ENCODE measurements at places on chromosomes 5 and 9.
A peak's percentile ranks its signal among the peaks of the same experiment; 100 is the strongest.

- DNase-seq, result no peak
Measured at GRCh38 chr5:149764086-149764485, 34.0 kb downstream of the PPARGC1B start.

DNA sequence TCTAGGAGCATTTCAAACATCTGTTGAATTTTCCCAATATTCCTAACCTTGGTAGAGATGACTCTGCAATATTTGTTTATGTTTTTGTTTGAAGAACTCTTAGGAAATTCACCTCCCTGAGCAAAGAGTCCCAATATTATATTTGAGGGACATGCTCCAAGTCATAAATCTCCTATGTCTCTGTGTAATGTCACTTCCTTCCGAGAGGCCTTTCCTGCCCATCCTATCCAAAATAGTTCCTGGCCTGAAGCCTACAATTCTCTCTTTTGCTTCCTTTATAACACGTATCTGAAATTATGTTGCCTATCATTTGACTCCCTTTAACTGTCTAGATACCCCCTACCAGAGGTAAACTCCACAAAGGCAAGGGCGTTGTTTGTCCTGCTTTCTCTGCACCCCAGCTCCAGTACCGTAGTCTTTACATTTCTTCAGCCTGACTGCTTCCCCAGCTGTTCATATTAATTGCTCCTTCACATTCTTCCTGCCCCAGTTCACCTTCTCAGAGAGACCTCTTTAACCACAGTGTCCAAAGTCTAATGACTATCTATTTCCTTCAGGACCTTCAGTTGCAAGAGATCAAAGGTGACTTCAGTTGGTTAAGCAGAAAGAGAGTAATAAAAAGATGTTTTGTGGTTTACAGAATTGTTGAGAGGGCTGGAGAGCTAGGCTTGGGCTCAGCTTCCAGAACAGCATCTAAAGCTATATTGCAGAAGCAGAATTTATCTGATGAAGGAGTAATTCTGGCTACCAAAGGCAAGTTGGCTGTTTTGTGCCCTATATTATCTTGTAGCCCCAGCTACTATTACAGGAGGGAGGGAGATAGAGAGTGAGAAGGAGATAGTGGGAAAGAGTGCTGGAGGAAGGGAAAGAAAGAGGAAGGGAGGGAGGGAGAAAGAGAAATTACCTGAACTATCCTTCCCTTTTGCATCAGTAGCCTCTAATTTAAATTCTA lies 109.3 kb upstream of the TMEM161B start:
- no peak for DNase-seq

DNA sequence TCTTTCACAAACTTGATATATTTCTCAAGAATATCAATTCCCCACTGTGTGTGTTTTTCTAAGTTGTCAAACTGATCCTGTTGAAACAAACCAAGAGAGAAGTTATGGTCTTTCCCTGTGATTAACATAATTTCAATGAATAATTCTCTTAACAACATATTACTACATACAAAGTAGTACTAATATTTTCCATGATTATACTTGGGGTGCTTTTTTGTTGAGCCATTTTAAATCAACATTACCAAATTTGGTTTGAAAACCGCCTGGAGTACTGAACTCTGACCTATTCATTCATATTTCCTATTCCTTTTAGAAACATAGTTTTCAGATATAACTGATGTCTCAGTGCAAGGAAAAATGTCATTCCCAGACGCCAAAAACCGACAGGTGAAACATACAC lies 48.1 kb downstream of the FNBP1 start:
- no peak for DNase-seq

- DNase-seq, result no peak
Measured at GRCh38 chr5:178327931-178328711, 95.5 kb upstream of the PHYKPL start.

DNA sequence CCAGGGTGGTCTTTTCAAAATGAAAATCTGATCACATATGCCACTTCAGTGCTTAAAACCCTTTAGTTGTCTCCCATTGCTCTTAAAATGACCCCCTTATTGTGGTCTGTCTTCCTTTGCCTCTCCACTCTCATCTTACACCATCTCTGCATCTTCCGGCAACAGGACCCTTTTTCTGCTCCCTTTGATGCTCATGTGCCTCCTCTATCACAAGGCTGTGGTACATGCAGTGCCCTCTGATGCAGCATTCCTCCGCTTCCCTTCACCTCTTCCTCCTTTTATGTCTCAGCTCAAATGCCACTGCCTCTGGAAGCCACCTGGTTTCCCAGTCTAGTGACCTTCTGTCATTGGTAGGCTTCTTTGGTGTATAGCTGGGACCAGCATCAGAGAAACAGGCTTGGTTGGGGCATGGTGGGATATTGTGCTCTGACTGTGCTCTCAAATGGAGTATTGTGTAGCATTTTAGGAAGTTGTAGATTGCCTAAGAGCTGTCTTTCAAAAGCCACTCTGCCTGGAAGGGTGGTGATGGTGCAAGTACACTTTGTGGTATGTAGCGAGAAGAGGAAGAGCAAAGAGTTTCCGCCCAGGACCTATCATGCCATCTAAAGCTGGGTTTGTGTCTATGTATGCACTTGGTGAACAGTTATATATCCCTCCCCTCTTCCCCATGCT lies 28.1 kb downstream of the ARHGAP26 start:
- peak; percentile 64 for DNase-seq

- peak; percentile 16 for DNase-seq
Measured at GRCh38 chr5:15933259-15934207, 246.1 kb downstream of the MARCHF11 start.

DNA sequence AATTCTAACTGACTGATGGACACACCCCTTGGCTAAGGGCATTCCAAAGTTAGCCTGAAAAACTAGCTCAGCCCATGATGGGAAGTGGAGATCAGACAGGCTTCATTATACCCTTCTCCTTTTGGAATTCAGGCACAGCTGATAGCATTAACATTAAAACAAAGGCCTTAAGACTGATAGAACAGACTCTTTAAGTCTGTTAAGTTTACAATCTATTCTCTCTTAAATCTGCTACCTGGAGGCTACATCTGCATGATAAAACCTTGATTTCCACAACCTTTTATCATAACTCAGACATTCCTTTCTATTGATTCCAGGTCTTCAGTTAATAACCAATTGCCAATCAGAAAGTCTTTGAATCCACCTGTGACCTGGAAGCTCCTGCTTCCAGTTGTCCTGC lies 281.4 kb downstream of the TUSC1 start:
- DNase-seq, result no peak

DNA sequence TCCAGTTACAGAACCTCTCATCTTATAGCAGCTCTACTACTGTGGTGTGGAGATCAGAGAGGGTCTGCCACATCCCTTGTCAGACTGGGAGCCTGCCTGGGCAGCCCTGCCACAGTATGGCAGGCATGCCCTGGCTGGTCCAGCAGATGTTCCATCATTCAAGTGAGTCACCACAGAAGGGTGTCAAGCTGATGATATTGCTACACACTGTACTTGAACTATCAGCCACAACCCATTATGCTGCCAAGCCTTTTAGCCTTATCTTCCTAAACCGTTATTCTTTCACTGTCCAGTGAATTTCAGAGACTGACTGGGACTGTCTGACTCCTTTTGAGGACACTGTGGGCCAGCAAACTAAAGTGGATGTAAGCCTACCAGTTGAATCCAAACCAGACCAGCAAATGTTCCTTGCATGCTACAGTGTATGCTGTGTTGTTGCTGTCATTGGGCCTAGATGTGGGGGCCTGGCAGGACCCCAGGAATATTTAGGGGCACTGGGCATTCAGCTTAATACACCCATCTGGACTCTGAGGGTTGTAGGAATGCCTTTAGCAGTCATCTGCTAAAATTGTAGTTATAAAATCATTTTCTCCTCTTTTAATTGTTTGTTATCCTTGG lies 202.6 kb downstream of the NR3C1 start:
- DNase-seq, result no peak

DNA sequence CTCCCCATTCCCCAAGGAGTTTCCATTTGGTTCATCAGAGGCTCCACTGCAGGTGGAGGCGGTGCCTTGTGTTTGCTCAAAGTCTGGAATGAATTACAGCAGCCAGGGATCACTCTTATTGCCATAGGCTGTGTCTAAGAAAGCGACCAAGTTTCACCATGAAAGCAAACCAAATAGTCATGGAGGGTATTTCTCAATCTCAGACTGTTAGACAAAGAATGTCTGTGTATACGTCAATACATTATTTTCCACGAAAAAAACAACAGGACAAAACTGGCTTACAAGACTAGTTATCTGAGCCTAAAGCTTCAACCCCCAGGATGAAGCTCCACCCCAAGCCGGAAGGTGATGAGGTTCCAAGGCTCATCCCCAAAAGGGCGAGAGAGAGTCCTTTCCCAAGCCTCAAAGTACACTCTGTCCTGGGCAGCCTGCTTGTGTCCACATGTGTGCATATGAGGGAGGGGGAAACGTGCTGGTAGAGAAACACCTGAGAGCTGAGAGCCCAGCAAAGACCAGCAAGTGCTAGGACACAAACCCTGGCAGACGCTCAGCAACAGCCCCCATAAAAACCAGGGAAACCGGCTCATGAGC lies 4.3 kb downstream of the B4GALT1 start:
- no peak for DNase-seq

DNA sequence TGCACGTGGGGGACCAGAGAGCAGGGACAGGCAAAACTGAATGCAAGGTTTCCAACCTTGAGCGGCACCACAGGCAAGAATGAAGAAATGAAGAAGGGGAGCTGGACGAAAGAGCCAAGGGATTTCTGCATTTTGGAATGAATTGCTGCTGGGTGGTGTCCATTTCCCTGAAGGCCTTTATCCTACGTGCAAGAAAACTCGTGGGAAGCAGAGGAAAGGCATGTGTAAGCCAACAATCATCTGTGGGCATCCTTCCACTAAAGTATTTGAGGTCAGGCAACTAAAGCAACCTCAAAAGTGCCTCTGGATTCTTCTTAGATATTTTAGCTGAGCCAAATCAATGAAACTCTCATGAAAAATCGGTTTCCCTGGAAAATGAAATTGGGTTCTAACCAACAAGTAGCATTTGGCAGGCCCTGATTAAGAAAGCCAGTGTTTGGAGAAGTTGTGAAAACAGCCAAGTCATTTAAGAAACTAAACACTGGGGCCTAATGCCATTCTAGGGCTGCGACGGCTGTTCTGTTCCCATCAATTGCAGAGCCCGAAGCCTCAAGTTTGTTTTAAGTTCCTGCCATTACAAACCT lies 4.7 kb upstream of the TGFBI start:
- DNase-seq, result peak; percentile 25

GRCh38 chr9:8614926-8615440 lies 815.4 kb upstream of the DMAC1 start:
- no peak for DNase-seq

DNA sequence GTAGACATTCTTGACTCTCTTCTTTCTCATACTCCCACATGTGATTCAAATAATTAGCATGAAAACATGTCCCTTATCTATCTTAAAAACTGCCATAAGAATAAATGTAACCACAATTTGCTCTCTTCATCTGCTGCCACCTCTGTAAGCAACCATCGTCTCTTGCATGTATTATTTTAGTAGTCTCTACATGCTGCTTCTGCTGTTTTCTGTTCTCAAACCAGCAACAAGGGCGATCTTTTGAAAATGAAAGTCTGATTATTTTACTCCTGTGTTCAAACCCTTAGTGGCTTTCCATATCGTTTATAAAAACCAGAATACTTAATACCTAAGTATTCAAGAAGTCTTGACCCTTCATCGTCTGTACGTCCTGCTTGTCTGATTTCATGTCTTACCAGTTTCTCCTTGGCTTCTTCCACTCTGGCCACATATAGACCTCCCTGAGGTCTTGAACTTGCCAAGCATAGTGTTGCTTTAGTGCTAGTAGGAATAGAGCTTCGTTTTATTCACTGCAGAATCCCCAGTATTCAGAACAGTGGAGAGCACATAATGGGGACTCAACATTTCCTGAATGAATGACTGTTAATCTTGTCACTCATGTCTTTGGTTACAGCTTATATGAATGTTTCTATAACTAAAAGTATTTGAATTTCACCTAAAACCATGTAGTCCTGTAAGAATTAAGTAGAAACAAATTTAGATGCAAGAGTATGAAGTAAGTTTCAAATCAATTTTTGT lies 10.6 kb downstream of the CDC42SE2 start:
- no peak for DNase-seq

DNA sequence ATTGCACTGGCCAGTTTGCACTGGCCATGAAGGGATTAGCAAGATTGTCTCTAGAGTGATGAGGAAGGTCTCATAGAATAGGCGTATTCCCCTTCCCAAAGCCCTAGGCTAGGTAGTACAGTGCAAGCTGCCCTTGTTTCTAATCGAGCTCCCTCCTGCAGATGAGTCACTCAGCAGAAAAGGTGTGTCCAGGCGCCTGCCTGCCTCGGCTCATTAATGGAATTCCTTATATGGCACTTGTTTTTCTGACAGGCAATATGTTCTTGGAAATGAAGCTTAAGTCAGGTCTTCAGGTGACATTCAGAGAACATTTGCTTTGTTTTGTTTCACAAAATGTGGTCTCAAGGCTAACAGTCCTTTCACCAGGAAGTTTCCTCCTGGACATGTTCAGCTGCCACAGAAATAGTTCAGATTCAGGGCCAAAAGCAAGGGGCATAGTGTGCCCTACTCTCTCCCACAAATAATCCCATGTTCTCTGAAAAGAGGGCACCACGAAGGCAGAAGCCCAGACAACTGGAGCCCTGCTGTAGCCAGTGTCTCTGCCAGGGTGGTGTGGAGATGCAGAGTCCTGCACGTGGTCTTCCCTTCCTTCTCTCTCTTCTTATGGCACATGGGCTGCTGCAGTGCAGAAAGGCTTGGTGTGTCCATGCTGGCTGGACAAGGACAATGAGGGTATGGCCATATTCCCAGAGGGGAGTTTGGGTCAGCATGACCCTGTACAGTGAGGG lies 281.1 kb upstream of the MAP3K1 start:
- DNase-seq, result no peak

- no peak for DNase-seq
Measured at GRCh38 chr5:601771-602465, 10.2 kb upstream of the CEP72 start.

DNA sequence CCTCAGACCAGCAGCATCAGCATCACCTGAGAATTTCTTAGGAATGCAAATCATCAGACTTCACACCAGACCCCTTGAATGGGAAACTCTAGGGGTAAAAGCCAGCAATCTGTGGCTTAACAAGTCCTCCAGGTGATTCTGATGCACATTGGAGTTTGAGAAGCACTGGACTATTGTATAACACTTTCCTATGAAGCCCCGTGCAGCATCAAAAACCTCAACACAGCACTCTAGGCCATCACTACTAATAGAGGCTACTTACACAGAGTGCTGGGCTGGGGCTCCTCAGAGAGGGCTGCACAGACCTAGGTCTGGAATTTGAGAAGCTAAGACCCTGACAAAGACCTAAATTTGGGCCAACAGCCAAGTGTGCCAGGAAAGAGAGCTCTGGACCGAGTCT lies 95.7 kb upstream of the ARAP3 start:
- no peak for DNase-seq

DNA sequence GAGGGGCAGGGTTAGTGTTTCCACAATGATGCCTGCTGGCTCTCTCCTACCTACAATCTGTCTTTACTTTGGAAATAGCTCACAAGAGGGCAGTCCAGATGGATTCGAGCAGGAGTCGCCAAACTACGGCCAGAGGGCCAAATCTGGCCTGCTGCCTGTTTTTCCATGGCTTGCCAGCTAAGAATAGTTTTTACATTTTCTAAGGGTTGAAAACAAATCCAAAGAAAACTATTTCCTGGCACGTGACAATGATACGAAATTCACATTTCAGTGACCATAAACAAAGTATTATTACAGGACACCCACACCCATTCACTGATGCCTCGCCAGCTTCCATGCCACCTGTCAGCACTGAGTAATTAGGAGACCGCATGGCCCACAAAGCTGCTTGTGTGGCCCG lies 162.9 kb upstream of the WWC1 start:
- DNase-seq, result no peak
